ENCODE measurements at places on chromosomes 4 and X.

- DNase-seq, result no peak
Measured at GRCh38 chr4:1751919-1752283, 30.6 kb downstream of the TACC3 start.

DNA sequence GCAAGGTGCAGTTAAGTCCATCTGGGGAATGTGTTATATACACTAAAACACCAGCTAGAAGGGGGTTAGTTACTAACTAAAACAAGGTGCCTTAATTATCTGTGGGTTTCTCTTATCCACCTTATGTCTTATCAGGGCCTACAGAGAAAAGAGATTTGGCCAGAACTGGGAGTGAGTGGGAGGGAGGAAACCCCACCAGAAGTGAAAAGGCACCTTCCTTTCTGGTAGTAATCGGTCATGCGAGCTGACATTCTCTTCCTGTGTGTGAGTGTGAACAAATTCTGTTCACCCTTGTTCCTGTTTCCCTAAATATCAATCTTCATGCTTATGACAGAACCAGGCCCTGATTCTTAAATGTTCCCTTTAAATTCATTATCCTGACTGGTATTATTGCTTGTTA is 43.5 kb downstream of the SRPX2 start:
- no peak for DNase-seq

DNA sequence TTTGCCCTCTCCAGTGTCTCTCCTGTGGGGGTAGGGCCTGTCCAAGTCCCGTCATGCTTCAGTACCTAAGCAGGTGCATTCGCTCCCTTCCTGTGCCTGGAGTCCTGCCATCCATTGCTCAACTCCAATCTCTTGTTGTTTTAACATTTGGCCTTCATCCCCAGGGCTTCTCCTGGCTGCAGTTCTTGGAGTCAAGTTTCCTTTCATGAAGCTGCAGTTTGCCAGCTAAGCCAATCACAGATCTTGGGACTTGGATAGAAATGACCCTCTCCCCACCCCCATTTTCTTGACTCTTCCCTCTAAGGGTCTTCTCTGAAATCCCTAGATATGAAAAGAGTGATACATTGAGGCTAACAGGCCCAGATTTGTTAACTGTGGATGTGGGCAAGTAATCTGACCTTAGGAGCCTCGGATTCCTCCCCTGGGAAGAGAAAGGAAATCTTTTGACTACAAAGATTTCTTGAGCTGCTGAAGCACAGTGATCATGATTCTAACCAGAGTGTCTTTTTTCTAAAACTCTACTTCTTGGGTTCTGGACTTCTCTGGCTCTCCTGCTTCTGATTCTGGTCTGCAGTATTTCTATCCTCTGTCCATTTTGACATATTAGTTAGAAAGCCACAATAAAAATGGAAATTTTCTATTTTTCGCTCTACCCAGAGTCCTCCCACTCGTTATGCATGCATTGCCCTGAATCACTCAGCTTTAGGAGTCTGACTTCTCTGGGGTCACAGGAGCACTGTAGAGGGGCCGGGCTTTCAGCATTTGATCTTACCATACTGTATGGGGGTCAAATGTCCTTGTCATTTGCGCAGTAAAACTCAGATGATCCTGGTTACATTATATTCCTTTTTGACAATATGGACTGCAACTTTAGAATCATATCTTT is 61.0 kb downstream of the CHRNA9 start:
- DNase-seq, result no peak

- no peak for DNase-seq
Measured at GRCh38 chr4:104591510-104591911, 96.8 kb upstream of the CXXC4 start.

GRCh38 chr4:99651016-99651769 is 6.4 kb downstream of the C4orf54 start:
- DNase-seq, result no peak

- no peak for DNase-seq
Measured at GRCh38 chrX:12903646-12904045, 2.8 kb upstream of the TLR8 start.

GRCh38 chr4:87688316-87688715 is 38.2 kb downstream of the DMP1 start:
- DNase-seq, result no peak

GRCh38 chr4:128519163-128519830 is 231.7 kb upstream of the PGRMC2 start:
- DNase-seq, result no peak

- no peak for DNase-seq
Measured at GRCh38 chr4:39256436-39256835, 74.1 kb downstream of the WDR19 start.

DNA sequence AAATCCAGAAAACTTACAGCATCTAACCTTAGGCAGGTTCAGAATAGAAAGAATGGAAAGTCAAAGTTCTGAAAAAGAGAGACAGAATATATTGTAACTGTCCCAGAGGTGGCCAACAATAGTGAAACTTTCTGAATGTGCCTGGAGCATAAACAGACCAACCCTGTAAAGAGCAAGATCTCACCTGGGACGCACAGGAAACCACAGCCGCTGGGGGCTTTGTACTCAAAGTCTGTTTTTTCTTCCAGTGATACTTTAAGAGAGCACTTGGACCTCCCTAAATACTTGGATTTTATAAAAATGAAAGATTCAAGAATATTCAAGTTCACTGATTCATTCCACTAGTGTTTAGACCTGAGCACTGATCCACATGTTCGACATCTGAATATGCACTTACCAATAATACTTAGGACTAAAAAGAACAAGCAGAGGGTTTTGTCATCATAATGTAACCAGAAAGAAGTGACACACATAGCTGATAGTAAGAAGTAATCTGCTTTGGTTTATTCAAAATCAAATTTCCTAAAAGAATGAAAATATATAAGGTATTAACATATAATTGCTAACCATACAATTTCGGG is 35.3 kb downstream of the ARAP2 start:
- DNase-seq, result no peak

- no peak for DNase-seq
Measured at GRCh38 chrX:62839596-62839995, 511.5 kb downstream of the SPIN4 start.
